ENCODE measurements at places on chromosomes 6 and 20.

GRCh38 chr20:35490736-35491181, 35.4 kb downstream of the CEP250 start:
- peak; percentile 41 for DNase-seq

- DNase-seq, result no peak
Measured at GRCh38 chr6:128311944-128312570, 208.3 kb downstream of the PTPRK start.

- no peak for DNase-seq
Measured at GRCh38 chr6:107869871-107870270, 45.8 kb upstream of the SCML4 start.

GRCh38 chr6:35352735-35353134, 10.4 kb downstream of the PPARD start:
- DNase-seq, result no peak

Data from stimulated activated CD8-positive, alpha-beta memory T cell treated with anti-CD3 and anti-CD28 coated beads, Interleukin-15, amount 100 ng/mL, for 48 hours (primary cell).